Activated naive CD4-positive, alpha-beta T cell (primary cell): ENCODE measurements at places on chromosomes 3 and 15.

DNA sequence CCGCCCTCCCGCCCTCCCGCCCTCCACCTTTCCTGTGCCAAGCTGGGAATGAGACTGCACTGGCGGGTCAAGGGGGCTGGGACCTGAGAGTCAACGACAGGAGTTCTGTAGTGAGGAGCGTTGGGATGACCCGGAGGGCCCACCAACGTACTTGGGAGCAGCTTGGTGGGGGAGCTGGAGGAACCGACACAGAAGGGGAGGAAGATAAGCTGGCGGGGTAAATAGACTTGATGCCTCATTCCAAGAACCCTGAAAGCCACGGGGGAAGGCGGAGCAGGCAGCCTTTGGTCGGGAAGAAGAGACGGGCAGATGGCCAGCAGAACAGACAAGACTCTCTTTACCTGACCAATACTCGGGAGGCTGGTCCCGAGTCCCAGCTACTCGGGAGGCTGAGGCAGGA is 277 bp downstream of the FMN1 start:
- DNase-seq = no peak

- no peak for DNase-seq
These were observed 39.3 kb downstream of the NKIRAS1 start for GRCh38 chr3:23877329-23877980.

DNA sequence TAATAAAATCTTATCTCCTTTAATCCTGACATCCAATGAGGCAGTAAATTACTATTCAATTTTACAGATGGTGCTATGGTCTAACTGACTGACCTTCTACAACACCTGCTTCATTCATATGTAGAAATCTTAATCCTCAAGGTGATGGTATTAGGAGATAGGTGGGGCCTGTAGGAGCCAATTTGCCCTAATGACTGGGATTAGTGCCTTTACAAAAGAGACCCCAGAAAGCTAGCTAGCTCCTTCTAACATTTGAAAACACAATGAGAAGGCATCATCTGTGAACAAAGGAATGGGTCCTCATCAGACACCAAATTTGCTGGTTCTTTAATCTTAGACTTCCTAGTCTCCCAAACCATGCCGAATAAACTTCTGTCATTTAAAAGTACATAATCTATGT is 137.4 kb upstream of the UBP1 start:
- DNase-seq = no peak

- no peak for DNase-seq
These were observed 17.0 kb downstream of the TMEM62 start for GRCh38 chr15:43150191-43150929.

- no peak for DNase-seq
These were observed 9.5 kb downstream of the ANAPC13 start for GRCh38 chr3:134476306-134476705.

DNA sequence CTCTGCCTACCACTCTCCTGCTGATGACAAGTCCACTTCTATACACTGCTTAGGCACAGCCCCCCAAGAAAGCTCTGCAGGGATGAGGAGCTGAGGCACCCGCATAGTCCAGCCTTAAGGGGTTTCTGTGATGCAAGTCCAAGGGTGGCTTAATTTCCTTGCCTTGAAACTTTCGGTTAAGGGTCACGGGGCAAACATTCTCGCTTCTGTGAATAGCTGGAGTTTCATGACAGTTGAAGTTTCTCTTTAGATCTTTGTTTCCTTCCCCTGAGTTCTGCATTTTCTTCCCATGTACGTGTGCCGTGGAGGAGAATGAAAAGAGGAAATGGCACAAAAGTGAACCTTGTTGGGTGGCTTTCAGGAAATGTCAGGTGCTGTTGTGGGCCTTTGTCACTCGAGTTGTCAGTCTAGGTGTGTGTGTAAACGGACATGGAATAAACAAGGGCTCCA is 7.0 kb downstream of the GPR160 start:
- no peak for DNase-seq

GRCh38 chr3:123934250-123934649 is 26.8 kb downstream of the CCDC14 start:
- DNase-seq = no peak

DNA sequence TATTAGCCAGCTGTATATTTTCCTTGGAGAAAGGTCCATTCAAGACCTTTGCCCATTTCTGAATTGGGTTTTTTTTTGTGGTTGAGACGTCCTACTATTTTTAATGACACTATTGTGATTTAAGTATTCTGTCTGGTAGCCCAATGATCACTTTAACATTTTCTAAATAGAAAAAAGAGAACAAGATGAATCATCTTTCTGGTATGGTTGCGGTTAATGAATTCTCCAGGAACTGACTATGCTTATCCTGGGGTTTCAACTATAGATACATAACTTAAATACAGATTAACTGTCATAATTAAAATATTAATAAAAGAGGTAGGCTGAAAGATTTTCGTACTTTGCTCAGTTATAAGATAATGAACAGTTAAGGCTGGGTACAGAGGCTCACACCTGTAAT is 51.9 kb downstream of the PBRM1 start:
- DNase-seq = no peak

DNA sequence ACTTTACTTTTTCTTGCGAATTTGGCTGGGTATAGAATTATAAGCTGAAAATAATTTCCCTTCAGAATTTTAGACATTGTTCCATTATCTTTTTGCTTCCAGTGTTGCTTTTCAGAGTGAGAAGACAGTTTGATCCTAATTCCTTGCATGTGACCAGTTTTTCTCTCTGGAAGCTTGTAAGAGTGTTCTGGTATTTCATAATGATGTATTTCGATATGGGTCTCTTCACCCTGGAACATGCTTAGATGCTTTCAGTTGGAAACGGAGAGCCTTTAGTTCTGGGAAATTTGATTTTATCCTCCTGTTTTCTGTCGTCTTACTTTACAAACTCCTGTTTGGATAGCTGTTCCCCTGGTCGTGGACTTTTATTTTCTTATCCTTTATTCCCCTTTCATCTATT is 13.9 kb downstream of the ALPK3 start:
- no peak for DNase-seq

DNA sequence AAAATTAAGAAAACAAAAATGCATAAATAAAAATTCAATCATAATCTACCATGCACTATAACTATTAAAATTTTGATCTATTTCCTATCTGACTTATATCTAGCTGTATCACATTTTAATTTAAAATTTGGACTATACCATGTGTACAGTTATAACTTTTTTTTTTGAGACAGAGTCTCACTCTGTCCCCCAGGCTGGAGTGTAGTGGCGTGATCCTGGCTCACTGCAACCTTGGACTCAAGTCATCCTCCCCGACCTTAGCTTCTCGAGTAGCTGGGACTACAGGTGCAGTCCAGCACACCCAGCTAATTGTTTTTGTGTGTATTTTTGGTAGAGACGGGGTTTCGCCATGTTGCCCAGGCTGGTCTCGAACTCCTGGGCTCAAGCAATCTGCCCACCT is 119.9 kb downstream of the ADAM10 start:
- DNase-seq = no peak

DNA sequence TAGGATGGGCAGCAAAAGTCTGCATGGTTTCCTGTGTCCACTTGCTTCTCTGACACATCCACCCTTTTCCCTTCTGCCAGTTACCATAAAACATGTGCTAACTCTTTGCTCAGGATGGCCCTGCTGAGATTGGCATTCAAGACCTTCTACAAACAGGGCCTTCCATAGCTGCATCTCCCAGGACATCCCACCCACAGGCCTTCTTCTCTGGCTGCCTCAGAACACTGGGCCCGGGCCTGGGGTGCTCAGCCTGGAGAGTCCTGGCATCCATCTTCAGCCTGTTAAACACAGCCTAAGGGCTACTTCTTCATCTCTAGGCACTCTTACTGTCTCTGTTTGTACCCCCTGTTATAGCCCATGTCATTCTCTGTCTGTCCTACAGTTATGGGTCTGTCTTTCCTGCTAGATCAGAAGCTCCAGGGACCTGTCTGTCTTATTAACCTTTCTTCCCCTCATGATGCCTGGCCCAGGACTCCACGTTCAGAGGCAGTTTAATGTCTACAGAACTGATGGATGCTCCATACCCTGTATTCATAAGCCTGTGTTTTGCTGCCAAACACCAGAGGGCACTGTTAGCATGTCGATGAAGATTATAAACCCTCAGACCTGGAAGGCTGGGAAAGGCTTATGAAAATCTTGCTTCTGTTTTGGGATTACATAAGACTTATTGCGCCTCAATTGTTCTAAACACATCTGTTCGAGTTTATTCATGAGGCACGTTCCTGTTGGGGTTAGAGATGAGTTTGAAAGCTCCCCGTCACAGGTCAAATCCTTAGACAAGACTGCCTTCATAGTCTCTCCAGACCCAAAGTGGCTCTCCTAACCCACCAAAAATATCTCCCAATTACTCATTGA is 16.5 kb downstream of the SEMA3G start:
- DNase-seq = no peak

DNA sequence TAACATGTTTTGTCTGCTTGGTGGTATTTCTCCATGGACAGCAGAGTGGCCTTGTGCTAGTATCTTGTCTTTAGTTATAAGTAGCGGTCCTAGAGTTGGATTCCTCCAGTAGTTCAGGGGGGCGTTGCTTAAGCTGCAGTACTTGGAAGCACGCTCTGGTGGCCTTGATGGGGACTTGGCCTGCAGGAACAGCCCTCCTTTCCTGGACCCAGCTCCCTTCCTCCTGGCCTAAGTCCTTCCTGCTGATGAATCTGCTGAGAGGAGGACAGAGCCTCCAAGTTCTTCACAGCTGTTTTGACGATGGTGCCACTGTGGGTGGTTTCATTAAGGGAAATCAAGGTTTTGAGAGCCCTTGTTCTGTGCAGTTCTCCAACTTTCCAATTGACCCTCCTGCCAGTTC is 38.6 kb upstream of the SEC22A start:
- no peak for DNase-seq

DNA sequence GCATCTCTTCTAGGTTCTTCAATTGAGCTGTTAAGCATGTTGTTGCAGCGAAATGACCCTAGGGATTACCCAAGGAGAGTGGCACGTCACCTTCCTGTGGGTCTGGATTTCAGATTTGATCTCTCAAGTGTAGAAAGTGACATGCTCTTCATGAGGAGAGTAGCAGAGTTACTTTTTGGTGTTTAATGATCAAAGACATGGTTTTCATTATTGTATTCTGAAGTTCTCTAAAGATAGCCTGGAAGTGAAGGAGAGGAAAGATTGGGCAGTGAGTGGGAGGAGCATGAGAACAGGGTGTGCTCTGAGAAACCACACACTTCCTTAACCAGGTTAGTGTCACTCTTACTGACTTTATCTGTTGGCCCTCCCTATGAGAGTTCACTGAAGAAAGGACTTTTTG is 153.6 kb downstream of the AKAP13 start:
- DNase-seq = no peak

GRCh38 chr3:133401374-133402135 is 1.7 kb downstream of the BFSP2 start:
- DNase-seq = no peak

DNA sequence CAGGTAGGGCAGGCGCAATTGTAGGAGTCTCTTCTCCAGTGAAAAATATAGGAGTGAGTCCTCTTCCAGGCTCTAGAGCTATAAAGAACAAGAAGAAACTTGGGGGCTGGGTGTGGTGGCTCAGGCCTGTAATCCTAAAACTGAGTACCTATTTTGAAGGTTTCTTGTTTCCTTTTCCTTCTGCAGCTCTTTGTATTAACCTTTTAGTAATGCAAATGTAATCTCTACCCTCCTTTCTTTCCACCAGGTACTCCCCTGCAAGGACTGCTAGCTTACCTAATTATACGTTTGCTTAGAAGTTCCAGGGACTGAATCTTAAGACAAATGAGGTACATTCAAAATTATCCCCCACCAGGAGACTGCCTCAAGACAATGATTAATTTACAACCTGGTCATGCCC is 75.9 kb downstream of the CD47 start:
- no peak for DNase-seq

- DNase-seq = no peak
These were observed 141.7 kb downstream of the TJP1 start for GRCh38 chr15:29680465-29681165.

DNA sequence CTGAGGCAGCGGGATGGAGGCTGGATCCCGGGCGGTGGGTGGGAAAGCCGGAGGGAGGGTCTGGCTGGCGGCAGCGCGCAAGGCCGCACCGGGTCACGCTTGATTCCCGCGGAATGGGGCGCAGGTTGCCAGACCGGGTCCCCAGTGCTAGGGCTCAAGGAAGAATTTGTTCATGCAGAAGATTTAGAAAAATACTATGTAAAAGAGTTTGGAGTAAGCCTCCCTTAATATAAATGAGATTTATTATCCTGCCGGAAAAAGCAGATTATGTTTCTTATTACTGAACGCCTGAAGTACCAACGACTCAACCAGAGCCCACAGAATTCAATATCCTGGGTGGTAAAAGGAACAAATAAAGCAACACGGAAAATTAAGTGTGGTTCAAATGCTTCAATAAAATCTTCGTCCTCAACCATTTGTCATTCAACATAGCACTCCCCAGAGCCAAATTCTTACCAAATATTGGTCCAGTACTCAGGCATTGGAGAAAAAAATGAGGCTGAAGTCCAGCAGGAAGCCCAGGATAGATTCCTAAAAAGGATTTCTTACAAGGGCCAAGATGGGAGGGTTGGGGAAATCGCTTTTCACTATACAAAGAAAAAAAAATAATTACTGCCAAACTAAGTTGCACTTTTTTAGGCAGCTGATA is 1.2 kb upstream of the ZBTB20 start:
- DNase-seq = no peak

GRCh38 chr3:94735354-94735753 is 672.5 kb downstream of the NSUN3 start:
- no peak for DNase-seq

GRCh38 chr3:168273917-168274316 is 178.2 kb upstream of the GOLIM4 start:
- DNase-seq = no peak

- DNase-seq = no peak
These were observed at the start of gene DPPA2 for GRCh38 chr3:109316162-109316730. Gene DPPA2, minus strand, starts transcription at chr3:109316517. Its CDS starts 1,975 bp downstream, at chr3:109314542.

DNA sequence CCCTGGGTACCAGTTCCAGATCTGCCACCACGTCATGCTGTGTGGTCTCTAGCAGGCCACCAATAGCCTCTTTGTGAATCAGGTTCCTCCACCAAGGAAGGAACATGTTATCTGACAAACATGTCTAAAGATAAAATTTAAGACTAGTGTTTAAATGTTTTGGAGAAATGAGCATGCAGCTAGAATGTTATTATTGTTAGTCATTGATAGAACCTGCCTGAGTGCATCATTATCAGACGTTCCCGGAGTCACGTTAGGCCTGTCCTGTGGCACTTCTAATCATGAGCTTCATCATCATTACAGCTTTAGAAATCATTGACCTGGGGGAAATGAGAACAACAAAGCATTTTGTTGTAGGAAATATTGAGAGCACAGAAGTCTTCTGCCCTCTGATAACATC is 58.9 kb upstream of the FURIN start:
- DNase-seq = no peak

GRCh38 chr3:140603766-140604165 is 74.1 kb upstream of the TRIM42 start:
- DNase-seq = no peak

DNA sequence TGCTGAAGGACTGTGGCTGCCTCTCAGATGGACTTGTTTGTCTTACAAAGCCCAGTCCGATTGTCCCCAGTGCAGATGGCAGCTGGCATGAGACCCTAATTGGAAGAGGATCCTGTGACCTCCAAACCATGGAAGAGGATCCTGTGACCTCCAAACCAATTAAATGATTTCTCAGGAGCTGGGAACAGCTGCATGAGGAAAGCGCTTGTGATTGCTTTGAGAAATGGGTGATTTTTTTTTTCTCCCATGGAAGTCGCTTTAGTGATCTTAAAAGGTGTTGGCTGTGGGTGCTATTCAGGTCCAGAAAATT is 68.4 kb upstream of the LARS2 start:
- DNase-seq = no peak
